Activated CD4-positive, alpha-beta T cell treated with anti-CD3 and anti-CD28 coated beads for 36 hours (primary cell): ENCODE measurements at places on chromosomes 7 and 10. TPM values are rescaled to one million over a fixed set of nuclear protein-coding genes. Genes with fewer than 3 reads are reported as not detected.
A peak's percentile ranks its signal among the peaks of the same experiment; 100 is the strongest.

- no peak for DNase-seq
These were observed 57.0 kb upstream of the DNAJB6 start for GRCh38 chr7:157279741-157280215.

Gene ARPC1A
- 65.6 TPM for total RNA-seq

GRCh38 chr7:90411510-90411909 lies 8.2 kb downstream of the CLDN12 start:
- DNase-seq = no peak

- no peak for DNase-seq
These were observed 14.3 kb upstream of the TRIM8 start for GRCh38 chr10:102629661-102630614.

Gene VAX1
- not detected for total RNA-seq

DNA sequence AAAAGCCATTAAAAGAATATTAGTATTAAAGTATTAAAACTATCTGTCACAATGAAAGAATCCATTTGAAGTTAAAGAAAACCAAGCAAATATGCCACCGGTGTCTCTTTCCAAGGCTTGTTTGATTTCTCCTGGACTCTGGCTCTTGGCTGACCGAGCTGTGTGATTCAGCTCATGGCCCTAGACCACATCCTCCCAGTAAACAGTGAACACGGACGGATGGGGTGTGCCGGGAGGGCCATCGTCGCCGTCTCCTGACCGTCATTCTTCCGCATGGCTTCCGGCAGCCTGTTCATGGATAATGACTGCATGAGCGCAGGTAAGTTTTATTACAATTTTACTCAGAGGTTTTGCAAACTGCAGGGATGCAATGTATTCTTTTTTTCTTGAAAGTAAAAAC lies 218.5 kb downstream of the DNAJB6 start:
- no peak for DNase-seq

GRCh38 chr7:131385039-131385605 lies 57.4 kb downstream of the MKLN1 start:
- no peak for DNase-seq

DNA sequence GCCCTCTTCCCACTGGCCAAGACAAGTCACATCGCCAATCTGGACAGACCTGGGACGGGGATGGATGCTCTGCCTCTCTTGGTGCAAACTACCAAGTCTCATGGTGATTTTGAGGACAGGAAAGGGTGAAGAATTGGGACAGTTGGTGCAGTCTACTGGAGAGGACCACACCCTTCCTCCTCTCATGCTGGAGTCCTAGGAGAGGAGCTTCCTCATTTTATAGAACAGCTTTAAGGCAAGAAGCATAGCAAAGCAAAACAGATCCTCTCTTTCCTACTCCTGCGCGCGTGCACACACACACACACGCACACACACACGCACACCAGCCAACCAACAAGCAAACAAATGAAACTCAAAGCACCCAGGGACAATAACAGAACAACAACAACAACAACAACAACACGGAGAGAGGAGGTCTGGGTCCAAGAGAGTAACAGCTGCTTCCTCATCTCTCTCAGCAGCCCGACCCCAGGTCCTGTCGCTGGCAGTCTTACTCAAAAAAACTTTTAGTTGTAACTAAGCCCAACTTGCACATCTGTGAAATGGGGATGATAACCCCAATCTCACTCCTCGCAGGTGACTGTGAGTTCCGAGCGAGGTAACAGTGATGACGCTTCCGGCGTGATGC lies 83.4 kb downstream of the TMEM178B start:
- DNase-seq = no peak

- DNase-seq = peak; percentile 52
These were observed 39.1 kb downstream of the GOLGA7B start for GRCh38 chr10:97888641-97889262.

Gene ATOH7
- not detected for total RNA-seq

Gene SFTPD
- total RNA-seq = not detected
